ENCODE measurements at places on chromosomes 16 and 17.
A peak's percentile ranks its signal among the peaks of the same experiment; 100 is the strongest.

DNA sequence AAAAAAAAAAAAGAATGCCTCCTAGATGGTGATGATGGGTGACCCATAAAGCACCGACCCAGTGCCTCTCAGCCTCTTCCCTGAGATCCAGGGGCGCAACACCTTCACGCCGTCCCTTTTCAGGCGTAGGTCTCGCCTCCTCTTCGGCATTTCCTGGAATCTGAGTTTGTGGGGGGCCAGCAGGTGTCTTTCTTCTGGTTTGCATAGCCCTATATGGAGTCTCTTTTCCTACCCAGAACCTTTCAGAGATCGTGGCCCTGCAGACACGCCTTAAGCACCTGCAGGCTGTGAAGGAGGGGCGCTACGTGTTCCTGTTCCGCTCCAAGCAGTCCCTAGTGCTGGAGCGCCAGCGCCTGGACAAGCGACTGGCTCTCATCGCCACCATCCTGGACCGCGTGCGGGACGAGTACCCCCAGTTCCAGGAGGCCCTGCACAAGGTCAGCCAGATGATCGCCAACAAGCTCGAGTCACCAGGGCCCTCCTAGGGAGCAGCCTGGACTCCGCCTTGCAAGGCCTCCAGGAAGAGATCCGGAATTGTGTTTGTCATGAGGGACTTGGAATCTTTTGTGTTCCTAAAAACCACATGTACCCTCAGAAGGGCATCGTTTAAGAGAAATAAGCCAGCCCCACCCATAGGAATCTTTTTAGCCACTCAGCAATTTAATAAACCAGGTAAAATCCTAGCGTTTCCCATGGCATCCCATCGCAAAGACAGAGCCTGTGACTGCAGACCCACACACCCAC, 1.9 kb upstream of the GAA start:
- no peak for DNase-seq

GRCh38 chr17:51152766-51153209, 571 bp upstream of the NME1 start:
- DNase-seq = no peak

DNA sequence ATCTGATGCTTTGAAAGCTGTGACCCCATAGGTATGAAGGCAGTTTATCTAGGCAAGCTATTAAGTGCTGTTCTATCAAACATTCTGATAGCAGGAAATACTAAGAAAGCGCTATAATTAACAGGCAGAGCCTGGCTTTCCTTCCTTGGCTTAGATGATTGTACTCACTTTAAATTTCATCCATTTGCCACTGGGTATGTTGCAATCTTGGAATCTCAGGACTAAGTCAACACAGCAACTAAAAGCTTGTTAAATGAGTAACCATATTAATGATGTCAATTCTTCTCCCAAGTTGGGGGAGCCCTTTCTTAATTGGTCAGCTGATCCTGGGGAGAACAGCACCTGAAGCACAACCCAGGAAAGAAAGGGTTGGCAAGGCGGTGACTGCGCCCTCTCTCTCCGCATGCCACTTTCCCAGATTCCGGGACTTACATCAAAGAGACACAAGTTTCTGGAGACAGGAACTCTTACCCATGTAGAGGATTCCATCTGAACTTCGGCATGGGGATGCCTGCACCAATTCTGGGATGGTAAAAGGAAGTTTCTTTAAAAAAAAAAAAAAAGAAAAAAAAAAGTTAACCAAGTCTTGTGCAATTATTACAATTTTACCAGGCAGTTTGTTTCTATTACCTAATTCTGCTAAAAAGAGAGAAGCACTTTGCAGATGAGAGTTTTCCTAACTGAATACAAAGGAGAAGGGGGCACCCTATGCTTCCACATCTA, 54.4 kb upstream of the ICAM2 start:
- DNase-seq = no peak

DNA sequence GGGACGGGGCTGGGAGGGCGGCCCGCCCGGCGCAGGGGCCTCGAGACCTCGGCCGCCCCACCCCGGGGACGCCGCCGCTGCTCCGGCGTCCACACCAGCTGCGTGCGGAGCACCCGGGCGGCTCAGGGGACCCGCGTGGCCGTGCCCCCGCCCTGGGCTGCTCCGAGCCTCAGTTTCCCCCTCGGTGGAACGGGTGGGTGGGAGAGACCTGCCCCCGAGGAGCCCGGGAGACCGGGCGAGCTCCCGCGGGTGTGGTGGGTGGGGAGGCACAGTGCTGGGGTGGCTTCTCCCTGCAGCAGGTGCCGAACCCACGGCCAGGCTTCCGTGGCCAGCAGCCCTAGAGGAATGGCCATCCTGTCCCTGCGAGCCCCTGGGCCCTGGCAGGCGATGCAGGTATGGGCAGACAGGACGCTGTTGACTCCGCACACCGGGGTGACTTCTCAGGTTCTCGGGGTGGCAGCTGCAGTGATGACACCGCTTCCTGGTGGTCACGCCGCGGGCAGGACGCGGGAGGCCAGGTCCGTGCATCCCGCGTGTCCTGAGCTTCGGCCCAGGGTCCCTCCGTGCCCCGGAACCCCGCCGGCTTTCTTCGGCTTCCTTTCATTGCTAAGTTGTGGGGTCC, 677 bp downstream of the DEF8 start:
- no peak for DNase-seq

- no peak for DNase-seq
Measured at GRCh38 chr16:10168258-10168657, 14.0 kb downstream of the GRIN2A start.

GRCh38 chr17:76309461-76309860, 1.4 kb upstream of the QRICH2 start:
- DNase-seq = no peak

DNA sequence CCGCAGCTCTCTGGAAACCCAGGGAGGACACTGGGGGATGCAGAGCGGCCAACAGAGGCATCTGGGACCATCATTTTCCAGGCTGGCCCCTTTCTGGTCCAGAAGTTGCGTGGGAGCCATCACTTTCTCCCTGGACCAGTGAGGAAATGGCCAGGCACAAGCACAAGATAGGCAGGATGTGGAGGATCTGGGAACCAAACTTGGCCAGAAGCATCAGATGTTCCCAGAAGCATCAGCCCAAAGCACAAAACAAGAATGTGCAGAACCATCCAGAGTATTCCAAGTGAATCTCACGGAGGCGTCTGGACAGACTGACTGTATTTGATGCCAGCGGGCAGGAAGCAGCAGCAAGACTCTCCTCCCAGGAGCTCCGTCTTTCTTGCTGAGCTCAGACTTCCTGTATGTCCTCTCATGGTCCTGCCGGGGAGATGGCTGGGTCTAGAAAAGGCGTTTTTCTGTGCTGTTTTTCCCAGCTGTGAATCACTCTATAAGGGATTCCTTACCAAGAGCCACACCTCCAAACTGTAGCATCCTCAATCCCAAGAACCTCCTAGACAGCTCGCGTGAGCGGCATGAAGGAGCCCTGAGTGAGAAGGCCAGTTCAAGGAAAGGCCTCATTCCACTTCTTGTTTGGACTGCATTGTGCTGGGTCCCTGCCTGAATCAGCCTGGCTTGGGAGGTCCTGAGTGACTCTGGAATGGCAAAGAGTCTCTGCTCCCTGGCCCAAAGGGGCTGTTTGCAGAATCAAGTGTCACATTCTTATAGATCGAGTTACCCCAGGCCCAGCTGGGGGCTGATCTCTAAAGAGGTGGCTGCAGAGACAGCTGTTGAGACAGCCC, 49.5 kb upstream of the MTSS2 start:
- no peak for DNase-seq

DNA sequence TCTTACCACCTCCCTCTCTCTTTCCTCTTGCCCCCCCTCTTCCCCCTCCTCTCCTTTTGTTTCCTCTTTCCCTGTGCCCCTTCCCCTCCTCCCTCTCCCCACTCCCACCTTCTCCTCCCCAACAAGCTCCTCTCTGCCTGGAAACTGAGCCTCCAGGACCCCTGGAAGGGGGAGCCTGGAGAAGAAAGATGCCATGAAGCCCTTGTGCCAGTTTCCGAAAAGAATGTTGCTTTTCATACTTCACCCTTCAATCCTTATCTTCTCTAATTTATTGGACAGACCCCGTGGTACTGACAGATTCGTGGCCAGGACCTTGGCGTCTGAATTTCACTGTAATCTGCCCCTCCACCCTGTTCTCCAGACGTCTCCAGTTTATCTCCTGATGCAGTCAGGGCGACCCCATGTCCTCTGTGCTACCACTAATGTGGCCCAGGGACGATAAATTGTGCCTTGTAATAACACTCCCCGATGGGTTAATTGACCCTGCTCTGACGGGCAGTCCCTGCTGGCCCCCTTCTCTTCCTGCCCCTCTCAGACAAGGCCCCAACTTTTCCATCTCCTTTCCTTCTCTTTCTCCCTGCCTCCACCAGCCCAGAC, 138.4 kb upstream of the GSE1 start:
- DNase-seq = no peak

GRCh38 chr16:77250400-77250799, 51.2 kb downstream of the SYCE1L start:
- DNase-seq = no peak

DNA sequence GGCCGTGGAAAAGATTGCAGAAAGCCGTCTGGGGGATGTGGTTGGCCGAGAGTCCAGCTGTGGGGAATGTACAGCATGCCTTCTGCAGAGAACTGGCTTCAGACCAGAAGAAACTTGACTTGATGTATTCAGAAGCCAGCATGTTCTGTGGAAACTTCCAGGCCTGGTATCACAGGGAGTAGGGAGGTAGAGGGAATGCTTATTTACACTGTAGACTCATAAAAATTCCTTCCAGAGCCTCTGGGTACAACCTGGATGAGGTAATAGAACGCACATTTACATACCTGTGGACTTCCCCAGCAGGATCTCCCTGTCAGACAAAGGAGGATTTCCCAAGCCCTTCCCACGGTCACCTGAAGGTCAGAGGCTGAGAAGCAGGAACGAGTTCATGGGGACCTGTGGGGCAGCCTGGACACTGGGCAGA, 11.8 kb upstream of the GAS7 start:
- DNase-seq = no peak

DNA sequence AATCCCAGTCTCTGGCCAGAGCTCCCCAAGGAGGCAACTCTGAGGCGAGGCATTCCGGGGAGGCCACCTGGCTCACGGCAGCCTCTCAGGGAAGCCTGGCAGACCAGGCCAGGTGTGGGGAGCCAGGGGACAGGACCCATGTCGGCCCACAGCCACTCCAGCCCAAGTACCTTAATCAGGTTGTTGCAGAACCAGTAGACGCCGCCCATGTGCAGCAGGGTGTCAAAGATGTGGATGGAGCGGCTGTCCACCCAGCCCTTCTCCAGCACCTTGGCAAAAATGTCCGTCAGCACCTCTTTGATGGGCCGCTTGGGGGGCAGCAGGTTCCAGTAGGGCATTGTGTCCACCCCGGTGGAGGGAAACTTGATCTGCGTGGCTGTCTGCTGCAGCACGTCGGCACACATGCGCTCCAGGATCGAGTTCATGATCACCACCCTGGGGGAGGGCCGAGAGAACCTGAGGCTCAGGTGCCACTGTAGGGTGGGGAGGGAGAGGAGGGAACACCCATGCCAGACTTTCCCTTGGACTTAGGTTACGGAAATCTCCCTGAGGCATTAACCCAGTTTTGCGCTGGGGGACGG, 7.8 kb downstream of the CSF3 start:
- DNase-seq = no peak

- no peak for DNase-seq
Measured at GRCh38 chr16:80114699-80115098, 426.1 kb upstream of the DYNLRB2 start.

DNA sequence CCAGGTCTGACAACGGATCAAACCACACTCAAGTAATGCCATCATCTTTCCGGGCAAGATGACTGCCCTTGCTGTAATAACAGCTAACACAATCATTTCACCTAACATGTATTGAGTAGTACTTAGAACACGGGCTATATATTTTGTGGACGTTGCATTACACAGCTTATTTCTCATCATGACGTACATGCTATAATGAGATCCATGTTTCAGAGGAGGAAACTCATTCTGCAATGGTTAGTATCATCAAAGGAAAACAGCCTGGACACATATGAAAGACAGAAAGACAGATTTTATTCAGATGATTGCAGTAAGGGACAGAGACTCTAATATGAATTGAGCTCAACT, 446.7 kb downstream of the HS3ST3B1 start:
- no peak for DNase-seq

GRCh38 chr16:31427441-31428278, 500 bp downstream of the COX6A2 start:
- DNase-seq = peak; percentile 57

GRCh38 chr16:68257906-68258800, 6.2 kb upstream of the SLC7A6 start:
- DNase-seq = no peak

- no peak for DNase-seq
Measured at GRCh38 chr16:67653128-67653788, 6.8 kb downstream of the ACD start.

- no peak for DNase-seq
Measured at GRCh38 chr17:44912763-44913544, 2.3 kb downstream of the GFAP start.

GRCh38 chr17:50118076-50118827, 11.7 kb downstream of the SAMD14 start:
- no peak for DNase-seq

- no peak for DNase-seq
Measured at GRCh38 chr17:40345161-40345993, 19.2 kb downstream of the GJD3 start.

GRCh38 chr16:1713933-1714332, 7.9 kb downstream of the MAPK8IP3 start:
- no peak for DNase-seq

- no peak for DNase-seq
Measured at GRCh38 chr17:44628243-44629188, 27.8 kb upstream of the MEIOC start.

- no peak for DNase-seq
Measured at GRCh38 chr17:66143657-66144282, 48.2 kb downstream of the CEP112 start.

- no peak for DNase-seq
Measured at GRCh38 chr16:66182592-66182991, 183.9 kb upstream of the CDH5 start.

GRCh38 chr17:56313201-56313600, 159.9 kb downstream of the ANKFN1 start:
- no peak for DNase-seq

DNA sequence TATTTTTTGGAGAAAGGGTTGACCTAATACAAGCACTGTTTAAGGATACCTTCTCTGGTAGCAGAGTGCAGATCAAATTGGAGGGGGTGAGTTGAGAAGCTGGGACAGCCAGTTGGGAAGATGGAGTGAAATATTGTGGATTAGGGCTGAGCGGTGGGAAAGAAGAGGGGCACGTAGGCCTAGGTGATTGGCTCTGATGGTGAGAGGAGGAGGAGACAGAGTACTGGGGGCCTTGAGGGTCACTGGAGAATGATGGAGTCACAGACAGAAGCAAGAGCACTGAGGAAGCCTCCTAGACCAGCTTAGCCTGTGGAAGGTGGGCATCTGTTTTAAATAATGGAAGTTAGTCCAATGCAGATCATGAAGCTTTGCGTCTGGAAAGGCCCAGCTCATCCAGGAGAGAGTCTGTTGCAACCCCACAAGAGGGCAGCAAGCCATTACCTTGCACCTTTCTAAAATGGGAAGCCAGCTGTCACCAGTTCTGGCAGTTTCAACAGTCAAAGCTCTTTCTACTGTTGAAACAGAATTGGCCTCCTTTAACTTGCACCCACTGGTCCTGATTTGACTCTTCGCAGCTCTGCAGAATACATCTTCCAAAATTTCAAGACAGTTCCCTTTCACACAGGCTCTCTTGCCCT, 11.8 kb downstream of the SLC9A5 start:
- DNase-seq = no peak

- DNase-seq = no peak
Measured at GRCh38 chr16:87642491-87642890, 40.2 kb downstream of the JPH3 start.

GRCh38 chr17:80826346-80826954, 165.2 kb upstream of the CHMP6 start:
- DNase-seq = no peak

GRCh38 chr17:13031718-13032350, 14.0 kb upstream of the ELAC2 start:
- peak; percentile 30 for DNase-seq
